ENCODE measurements at places on chromosomes 6 and 20.

- no peak for DNase-seq
Measured at GRCh38 chr6:57027301-57027700, 19.2 kb upstream of the KIAA1586 start.

DNA sequence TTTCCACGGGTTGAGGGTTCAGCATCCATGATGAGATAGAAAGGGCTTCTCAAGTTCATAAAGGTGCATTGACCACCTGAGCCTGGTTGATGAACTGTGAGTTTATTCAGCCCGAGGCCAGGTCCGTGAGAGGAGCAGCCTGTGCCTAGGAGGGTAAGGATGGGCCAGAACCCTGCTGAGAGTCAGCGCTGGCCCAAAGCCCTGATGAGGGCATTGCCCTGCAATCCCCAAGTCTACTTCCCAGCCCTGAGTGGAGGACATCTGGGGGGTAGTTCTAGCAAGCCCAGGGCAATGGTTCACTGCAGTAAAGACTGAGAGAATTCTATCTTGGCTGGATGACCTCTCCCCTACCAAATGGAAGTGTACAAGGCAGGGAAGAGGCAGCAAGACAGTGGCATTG, 123.3 kb upstream of the NXT1 start:
- DNase-seq: no peak

DNA sequence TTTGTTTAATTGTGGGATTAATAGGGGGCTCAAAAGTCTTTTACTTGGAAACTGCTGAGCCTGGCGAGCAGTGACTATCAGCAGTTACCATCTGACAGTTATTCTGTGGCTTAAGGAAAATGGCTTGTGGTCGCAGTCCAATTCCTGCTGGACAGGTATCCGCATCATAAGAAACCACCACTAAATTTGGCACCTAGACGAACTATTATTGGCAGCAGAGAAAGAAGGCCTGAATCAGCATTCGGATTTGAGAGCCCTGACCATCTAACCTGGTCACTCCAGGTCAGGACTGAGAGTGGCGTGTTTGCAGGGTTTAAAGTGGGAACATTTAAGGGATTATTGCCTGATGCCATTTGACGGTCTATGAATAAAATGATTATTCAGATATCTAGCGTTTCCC, 146.4 kb downstream of the RPS12 start:
- DNase-seq: no peak

DNA sequence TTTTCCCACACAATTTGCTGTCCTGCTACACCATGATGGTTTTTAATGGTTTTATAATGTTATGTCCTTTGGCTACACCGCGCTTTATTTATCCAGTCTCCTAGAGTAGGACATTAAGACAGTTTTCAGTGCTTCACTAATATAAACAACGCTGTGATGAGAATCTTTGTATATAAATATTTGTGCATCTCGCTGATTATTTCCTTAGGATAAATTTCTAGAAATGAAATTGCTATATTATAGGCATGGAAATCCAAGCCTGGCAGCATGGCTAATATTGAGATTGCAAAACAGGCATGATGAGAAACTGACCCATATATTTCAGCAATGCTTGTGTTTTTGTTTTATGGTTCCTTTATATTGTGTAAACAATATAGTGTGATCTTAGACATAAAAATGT, 81.4 kb upstream of the ATXN1 start:
- DNase-seq: no peak

DNA sequence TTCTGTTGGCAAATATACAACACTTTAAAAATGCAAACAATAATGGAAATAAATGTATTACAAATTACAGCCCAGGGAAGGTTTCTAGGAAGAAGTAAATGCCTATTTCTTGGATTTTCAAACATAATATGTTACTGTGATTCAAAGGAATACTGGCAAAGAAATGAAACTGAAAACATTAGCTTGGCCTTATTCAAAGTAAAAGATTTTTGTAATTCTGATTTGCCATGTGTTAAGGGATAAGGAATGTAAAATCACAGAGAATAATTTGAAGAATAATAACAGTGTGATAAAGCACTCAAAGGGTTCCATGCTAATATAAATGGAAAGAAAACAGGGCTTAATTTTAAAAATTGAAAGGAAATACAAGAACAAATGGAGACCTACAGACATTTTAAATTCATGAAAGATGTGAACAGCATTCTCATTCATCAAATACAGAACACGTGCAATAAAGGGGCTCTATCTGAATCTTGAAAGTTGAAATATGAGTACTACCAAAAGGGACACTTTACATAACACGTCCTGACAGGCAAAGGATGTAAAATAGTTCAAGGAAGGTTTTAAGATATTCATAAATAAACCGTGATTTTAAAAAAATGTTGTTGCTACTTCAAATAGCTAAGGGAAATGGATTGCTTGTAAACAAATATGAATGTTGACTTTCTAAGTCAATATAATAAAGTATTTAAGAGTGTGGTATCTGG, 138.1 kb downstream of the RFPL4B start:
- DNase-seq: no peak

DNA sequence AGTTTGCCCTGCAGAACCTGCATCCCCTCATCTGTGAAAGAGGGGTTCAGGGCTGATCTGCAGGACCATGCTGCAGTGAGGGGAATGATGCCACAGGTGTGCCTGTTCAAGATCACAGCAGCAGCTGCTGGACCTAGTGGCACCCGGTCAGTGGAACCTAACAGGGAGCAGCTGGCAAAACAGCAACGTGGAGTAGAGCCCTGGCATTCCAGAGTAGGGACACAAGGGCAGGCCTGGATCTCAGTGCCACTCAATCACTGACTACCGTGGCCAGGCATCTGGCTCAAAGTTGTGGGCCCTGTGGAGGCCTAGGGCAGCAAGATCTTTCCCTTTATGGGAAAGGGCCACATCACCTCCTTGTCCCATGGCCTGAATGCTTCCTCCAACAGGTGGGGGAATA, 62.2 kb downstream of the INSM1 start:
- no peak for DNase-seq

DNA sequence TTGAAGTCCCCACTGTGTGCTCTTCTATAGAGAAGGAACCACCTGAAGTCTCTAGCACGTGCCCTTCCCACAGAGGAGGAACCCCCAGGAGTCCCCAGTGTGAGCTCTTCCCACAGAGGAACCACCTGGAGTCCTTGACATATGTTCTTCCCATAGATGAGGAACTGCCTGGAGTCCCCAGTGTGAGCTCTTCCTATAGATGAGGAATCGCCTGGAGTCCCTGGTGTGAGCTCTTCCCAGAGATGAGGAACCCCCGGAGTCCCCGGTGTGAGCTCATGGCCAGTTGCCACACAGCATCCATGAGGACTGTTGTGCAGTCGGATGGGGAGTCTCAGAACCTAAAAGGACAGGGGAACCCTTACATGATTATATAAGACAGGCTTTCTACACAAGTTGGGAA, 158.1 kb upstream of the THBS2 start:
- no peak for DNase-seq

GRCh38 chr20:62445553-62446340, 18.4 kb upstream of the RBBP8NL start:
- no peak for DNase-seq

DNA sequence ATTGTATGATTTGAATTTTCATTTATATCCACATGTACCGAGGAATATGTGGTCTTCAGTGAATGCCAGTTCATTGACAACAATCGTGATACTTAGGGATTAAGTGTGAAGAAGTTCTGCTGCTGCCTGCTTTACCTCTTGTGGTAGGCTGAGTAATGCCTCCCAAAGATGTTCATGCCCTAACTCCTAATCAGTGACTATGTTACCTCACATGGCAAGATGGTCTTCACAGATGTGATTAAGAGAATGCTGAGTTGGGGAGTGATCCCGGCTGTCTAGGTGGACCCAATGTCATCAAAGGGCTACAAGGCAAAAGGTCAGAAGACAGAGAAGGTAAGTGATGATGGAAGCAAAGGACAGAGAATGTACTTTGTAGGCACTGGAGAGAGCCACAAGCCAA, 181.0 kb downstream of the FOXC1 start:
- no peak for DNase-seq

DNA sequence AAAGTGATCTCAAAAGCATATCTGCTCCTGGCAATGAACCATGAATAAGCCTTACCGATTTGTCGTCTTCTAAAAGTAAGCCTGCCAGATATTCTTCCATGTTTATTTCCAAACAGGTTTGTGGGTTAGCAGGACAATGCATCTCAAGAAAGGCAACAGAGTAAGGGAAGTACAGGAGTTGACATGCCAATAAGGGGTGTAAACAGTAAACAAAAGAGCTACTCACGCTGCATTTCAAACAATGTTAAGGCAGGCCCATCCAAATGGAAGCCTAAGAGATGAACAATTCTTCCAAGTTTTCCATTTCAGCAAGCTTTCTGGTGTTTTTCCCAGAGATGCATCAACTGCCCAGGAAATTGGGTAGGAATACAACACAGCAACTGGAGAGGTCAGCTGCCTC, 27.8 kb upstream of the CRIP3 start:
- no peak for DNase-seq

GRCh38 chr6:49668083-49668511, 31.5 kb upstream of the RHAG start:
- DNase-seq: no peak

- DNase-seq: no peak
Measured at GRCh38 chr6:46468403-46469010, 22.7 kb downstream of the RCAN2 start.

GRCh38 chr6:55776113-55776512, 99.3 kb downstream of the BMP5 start:
- DNase-seq: no peak

DNA sequence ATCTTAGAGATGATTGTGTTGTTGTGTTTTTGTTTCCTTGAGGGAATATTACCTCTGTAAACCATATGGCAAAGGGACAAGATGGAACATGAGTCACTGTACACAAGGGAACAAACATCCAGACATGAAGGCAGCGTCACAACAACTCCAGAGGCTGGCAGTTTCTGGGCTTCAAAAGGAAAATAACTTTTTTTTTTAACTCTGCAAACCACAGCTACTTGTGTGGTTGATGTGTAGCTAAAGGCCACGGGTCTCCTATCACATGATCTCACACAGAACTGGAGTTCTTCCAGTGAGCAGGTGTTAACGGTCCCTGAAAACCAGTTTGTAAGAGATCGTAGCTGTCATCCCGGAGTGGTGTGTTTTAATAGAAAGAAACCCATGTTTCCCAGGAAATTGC, 33.2 kb upstream of the HBS1L start:
- DNase-seq: no peak

- DNase-seq: no peak
Measured at GRCh38 chr6:124669713-124670480, 292.3 kb upstream of the RNF217 start.

DNA sequence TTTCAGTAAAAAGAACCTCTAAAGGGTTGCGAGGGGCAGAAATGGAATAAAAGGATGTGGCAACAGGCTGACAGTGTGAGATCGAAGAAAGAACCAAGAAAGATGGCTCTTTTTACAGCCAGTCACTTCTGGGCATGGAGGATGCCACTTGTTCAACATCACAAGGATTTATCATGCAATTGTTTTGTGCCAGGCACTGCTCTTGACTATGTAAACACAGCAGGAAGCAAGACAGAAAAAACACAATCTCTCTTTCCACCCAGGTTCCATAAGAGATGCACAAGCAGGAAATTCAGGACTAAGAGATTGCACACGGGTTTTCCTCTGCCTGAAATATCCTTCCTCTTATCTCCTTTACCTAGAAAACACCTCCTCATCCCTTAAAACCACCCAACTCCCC, 38.0 kb downstream of the FOXA2 start:
- DNase-seq: no peak

DNA sequence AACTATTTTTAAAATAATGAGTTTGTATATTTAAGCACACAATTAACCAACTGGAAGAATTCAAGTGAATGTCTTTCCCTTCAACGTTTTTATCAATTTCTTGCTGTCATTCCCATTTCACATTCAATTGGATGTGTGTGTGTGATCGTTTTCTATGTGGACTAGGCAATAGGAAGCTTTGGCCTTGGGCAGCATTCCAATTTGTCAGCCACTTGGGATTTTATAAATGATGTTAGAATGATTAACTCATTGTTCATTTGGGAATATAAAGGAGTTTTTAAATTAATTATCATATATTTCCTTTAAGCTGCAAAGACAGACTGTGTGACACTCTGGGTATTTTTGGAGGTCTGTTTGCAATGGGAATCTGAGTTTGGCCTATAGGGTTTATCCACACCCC, 162.4 kb downstream of the COL9A1 start:
- no peak for DNase-seq

DNA sequence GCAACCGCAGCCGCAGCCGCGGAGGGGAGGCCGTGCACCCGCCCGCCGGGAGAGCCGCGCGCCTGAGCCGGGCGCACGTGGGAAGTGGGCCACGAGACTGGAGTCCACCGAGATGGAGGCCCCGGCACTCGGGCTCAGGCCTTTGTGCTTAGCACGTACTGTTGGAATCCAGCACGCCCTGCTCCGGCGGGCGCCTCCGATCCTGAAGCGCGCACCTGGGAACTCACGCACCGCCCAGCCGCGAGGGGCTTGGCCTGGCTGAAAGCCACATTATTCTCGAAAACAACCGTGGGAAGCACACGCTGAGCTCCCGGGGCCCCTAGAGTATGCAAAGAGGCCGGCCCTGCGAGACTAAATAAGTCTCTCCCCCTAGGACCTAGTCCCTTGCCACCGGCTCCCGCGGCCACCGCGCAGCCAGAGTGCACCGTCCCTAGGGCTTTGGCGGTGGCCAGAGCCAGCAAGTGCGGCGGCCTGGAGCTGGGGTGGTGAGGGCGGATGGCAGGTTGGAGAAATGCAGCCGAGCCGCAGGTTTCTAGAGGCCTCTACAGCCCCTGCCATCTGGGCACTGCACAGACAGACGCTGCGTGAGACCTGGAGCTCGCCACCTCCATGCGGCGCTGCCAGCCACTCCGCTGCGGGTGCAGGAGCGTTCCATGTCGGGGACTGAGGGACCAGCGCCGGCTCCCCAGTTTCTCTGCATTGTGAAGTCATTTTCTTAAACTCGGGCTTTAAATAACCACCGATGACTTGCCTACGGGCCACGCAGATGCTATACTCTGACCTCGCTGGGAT, 42.0 kb upstream of the LY86 start:
- DNase-seq: no peak

DNA sequence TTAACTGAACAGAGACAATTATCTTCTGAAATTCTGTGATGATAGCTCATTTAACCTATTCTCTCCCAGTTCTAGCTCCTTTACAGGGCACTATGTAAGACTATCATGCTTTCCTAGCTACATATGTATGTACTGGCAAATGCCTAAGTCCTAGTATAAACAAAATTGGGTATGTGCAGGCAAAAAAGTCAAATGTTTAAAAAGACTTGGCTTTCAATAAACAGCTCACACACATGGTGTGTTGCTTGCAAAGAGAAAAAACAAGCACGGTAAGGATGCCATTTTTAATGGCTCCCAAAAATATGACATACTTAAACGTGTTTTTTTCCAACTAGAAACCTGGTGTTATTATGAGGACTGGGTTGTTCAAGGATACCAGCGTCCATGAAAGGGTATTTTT, 44.8 kb downstream of the TOMM6 start:
- DNase-seq: no peak

DNA sequence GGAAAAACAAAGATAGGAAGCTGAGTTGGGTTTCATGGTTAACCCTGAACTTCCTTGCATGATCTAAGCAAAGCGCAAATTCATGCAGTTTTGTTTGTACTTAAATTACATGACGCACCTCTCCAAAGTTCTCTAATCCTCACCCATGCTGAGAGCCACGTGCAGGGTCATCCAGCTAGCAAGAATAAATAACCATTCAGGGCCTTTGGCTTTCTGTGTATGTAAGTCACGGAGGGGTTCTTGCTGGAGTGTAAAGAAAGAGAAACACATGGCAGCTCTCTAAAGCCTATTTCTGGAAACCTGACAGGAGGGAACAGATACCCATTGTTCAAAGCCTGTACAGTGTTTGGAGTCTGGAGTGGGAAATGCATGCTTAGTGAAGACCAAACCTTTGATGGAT, 171.7 kb upstream of the CCN2 start:
- no peak for DNase-seq

Measured in thoracic aorta (tissue), 2 donors.